Brain microvascular endothelial cell (primary cell): ENCODE measurements at places on chromosomes 13 and 19.

GRCh38 chr13:39130301-39130700 lies 92.0 kb downstream of the NHLRC3 start:
- no peak for DNase-seq

- peak; percentile 27 for DNase-seq
Measured at GRCh38 chr13:101399365-101399764, 16.9 kb downstream of the NALCN start.

DNA sequence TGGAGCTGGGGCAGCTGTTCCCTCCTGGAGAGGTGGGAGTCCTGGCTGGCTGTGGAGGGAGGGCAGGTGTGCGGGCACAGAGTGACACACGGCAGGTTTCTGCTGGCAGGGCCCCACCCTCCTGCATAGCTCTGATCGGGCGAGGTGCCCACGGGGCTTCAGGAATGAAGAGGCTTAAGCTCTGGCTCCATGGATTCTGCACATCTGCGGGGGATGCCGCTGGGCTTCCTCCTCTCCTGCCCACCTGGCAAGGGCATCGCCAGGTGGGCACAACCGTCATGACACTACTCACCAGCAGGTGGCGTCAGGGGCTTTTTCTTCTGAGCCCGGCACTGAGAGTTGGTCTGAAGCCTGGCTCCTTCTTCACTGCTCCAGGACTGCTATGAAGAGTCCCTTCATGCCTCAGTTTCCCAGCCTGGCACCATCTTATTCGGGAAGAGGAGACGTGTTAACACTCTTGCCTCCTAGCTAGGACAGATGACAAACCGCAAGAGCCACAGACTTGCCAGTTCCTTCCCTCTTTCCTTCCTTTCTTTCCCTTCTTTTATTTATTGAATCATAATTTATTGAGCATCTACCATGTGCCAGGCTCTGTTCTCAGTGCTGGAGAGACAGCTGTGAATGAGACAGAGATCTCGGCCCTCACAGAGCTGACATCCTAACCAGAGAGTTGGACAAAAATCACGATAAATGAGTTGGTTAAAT lies 15.2 kb upstream of the PAK4 start:
- no peak for DNase-seq

GRCh38 chr13:46211483-46212351 lies at the start of gene LRRC63:
LRRC63 (plus strand) TSS chr13:46211928; CDS start chr13:46213035, 1,107 bp downstream.
- peak; percentile 12 for DNase-seq

DNA sequence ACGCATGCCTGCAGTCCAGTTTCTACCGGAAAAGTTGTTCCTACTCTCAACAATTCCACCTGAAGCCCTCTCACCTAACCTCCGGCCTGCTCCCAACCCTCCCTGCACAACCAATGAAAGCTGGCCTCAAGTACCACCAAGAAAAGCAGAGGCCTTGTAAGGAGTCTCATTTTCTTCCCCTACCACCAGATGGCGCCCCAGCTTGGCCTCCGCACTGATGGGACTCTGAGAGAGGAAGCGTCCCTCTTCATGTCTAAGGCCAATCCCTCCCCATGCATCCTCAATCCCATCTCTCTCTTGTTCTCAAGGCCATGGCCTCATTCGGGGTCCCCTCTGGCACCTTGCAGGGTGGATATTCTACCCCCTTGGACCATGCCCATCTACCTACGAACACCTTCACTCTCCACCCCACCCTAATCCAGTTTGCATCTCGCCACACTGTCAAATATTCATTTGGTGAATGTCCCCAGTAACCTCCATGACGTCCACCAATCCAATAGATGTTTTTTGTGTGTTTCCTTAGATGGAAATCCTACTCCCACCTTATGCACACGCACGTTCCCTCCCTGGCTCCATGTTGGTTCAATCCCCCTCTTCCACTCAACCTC lies 412.8 kb downstream of the ZNF536 start:
- DNase-seq, result peak; percentile 12

- DNase-seq, result no peak
Measured at GRCh38 chr13:30364876-30365275, 57.4 kb upstream of the UBE2L5 start.

- peak; percentile 81 for DNase-seq
Measured at GRCh38 chr19:55605637-55606470, at the start of gene ZNF865. ZNF865 (plus strand) TSS chr19:55605647; CDS start chr19:55613619, 7,972 bp downstream.

DNA sequence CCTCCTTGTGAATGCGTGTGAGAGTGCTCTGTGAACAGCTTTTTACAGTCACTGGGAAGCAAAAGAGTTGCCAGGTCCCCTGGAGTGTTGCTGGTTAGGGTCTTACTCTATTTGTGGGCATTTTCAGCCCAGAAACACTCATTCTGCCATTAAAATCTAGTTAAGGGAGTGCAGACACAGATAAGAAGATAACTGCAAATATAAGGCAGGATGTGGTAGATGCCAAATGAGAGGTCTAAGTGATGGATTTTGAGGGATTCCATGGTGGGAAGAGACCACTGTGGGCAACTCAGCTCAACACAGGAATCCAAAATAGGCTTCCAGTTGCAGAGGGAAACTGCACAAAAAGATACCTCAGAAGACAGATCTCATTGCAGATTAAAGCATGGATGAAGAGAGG lies 54.5 kb upstream of the KL start:
- DNase-seq, result no peak

DNA sequence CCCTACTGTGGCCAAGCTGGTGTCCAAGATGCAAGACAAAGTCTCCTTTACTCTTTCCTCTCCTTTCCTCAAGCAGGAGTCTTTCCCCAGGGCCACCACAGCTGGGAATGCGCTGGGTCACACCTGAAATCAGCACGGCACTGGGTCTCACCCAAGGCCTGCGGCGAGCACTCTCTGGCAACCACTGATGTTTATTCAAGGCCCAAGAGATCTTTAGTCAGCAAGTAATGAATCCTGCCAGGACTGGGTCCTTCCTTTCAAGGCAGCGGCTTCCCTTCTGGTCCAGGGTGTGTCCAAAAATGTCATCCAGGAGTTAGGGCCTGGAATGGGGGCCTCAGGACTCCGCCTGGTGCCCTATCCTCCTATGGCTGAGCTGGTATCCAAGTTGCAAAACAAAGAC lies 24.1 kb downstream of the BLOC1S3 start:
- DNase-seq, result no peak

GRCh38 chr13:110845520-110845919 lies 69.3 kb downstream of the ANKRD10 start:
- DNase-seq, result no peak

DNA sequence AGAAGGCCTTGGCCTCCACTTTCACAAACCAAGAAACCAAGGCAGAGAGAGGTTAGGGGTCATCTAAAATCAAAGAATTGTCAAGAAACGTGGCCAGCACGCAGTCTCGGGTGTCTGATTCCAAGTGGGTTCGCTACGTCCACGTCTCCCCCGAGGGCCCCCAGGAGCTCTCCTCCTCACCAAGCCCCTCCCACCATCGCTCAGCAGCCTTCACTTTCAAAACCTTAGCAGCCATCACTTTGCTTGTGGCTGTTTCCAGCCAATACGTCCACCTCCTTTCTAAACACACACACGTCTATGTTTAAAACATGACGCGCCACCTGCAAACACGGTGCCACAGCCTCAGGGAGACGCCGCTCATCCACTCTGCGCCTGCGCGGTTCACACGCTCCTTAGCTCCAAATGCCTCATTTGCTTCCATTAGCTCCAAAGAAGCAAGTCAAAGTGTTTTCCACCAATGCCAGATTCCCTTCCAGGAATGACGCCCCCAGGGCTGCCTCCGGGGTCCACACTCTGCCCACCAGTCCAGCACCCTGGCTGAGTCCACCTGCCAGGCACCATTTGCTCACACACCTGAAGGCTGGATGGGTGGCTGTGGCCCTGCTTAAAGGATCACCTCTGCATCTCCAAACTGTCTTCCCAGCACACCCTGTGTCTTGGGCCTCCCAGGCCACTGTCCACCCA lies 5.5 kb downstream of the RASA3 start:
- DNase-seq, result no peak

DNA sequence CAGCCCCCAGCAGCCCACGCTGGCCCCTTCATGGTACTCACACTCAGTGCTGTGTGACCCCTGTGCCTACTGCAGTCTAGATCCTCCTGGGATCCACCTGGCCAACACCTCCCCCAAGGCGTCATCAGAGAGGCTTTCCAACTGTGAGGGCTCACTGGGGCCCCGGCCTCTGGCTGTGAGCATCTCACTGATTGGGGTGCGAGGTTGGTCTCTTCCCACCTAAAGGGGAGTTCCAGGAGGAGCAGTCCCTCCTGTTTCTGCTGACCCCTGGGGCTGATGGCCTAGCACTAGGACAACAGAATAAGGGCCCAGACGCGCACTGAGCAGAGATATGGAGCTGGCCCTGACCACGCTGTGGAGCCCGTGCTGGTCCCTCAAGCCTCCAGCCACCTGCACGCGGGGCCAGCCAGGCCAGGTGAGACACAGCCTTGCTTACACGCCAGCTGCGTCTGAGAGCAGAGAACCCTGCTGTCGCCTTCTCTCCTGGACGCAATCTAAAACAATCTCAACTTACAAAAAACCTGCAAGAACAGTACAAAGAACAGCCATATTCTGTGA lies 32.2 kb downstream of the ELL start:
- no peak for DNase-seq

GRCh38 chr19:38891771-38892170 lies 7.6 kb downstream of the SIRT2 start:
- DNase-seq, result no peak

GRCh38 chr19:34409189-34410164 lies 5.3 kb downstream of the PDCD2L start:
- DNase-seq, result no peak

GRCh38 chr13:97211300-97211699 lies 10.8 kb upstream of the MBNL2 start:
- no peak for DNase-seq

GRCh38 chr19:1921326-1921725 lies 16.1 kb downstream of the ADAT3 start:
- DNase-seq, result no peak

DNA sequence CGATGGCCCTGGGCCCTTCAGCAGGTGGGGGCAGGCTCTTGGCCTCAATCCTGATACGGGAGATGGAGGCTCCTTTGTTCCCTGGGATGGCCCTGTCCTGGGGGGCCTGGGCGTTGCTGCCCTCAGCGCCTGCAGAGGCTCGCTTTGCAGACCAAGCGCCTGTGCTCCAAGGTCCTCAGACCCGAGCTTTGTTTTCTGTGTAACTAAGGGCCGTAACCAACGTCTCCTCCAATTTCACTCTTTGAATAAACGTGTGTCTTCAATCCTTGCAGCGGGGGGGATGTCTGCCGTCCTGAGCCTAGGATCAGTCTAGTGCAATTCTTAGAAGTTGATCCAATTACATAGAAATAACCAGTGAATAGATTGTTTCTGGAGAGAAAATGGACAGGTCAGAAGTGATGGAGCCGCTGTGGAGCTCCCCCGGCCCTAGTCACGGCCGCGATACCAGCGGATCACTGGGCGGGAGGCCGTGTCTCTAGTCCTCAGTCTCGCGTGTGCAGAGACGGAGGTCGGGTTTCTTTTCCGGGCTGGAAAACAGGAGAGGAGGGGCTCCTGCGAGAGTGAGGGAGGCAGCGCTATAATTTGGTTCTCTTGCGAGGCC lies 5.3 kb downstream of the PTBP1 start:
- DNase-seq, result peak; percentile 50

- peak; percentile 40 for DNase-seq
Measured at GRCh38 chr19:11203194-11204075, 6.1 kb upstream of the KANK2 start.

GRCh38 chr13:21986602-21987001 lies 315.7 kb downstream of the FGF9 start:
- DNase-seq, result no peak

- DNase-seq, result no peak
Measured at GRCh38 chr19:48638831-48639381, 1.7 kb upstream of the DBP start.

GRCh38 chr19:45676851-45677263 lies 8.8 kb downstream of the GIPR start:
- no peak for DNase-seq

DNA sequence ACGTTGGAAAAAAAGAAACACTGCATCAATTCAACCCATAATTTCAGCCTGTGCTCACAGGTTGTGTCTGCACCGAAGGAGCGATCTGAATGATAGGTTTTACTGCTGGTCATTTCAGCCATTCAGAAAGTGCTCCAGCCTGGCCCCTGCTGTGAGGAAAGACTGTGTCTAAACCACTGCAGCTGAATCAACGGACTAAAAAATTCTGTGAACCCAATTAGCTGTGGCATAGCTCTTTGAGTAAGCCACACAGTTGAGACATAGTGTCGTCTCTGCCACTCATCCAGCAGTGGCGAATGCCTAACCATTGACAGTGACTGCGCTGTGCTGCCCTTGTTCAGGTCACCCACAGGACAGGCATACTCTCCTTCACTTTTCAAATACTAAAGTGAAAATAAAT lies 179.8 kb downstream of the COG6 start:
- DNase-seq, result peak; percentile 48

GRCh38 chr13:35839806-35840205 lies 291.4 kb downstream of the DCLK1 start:
- no peak for DNase-seq

GRCh38 chr13:34708566-34709313 lies 233.3 kb upstream of the NBEA start:
- no peak for DNase-seq

DNA sequence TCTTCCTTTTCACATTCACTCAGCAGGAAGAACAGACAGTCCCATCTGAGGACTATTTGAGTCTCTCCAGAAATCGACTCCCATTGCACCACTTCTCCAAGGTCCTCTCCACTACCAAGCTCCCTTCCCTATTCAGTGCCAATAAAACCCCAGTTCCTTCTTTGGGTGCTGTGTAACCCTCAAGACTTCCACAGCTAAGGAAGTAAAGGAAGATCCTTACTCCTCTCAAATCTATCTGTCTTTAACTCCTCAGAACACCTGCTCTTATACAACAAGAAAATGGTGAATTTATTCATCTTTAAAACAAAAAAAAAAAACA lies 29.2 kb upstream of the TM9SF2 start:
- no peak for DNase-seq

- no peak for DNase-seq
Measured at GRCh38 chr13:80962173-80962572, 621.2 kb upstream of the SPRY2 start.

DNA sequence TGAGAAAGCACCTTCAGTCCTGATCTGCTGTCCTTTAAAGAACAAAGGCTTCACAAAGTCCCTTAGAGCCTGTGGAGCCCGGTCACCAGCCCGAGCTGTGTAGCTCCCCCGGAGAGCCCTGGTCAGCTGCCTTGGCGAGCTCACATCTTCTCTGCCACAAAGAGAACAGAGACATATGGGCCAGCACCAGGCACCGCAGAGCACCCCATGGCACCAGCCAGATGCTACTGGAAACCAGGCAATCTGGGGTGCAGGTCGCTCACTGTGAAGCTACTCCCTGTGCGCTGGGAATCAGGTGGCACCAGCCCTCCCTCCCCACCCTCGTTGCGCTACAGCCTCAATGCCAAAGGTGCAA lies 44.3 kb upstream of the F7 start:
- no peak for DNase-seq

- DNase-seq, result no peak
Measured at GRCh38 chr19:12834976-12835757, 788 bp upstream of the RTBDN start.
